PC-3 (cell line): ENCODE measurements at places on chromosomes 11 and 22.
A peak's percentile ranks its signal among the peaks of the same experiment; 100 is the strongest.

DNA sequence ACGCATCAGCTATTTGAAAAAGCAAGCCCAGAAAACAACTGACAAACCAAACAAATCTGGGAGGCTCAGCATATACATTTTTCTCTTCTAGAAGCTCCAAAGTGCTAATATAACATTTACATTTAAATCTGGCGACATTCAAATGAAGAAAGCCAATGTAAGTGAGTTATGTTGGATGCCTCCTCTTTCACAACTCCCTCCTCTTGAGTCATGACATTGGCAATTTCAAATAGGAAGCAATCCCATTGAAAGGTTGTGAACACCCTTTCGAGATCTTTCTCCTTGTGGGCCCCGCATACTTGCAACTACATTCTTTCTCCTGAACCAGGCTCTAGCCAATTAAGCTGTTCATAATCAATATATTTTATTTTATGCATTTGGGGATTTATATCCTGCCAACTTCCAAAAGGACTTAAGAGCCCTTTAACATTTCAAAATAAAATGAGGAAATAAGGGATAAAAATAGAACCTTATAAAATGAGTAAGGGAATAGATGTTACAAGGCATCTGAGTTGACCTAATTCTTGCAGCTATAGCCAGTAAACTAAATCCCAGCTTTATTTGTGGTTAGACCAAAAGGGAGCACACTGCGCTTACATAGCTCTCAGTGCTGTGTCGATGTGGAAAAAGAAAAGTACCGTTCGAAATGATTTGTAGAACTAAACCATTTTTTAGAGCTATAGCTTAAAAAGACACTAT is 129.5 kb upstream of the SESN3 start:
- no peak for DNase-seq

GRCh38 chr11:65672180-65672860 is 9.6 kb upstream of the RELA start:
- no peak for DNase-seq

- no peak for DNase-seq
Observed at GRCh38 chr11:134468796-134469195, 56.8 kb upstream of the B3GAT1 start.

GRCh38 chr22:20576445-20576816 is 69.0 kb downstream of the MED15 start:
- DNase-seq, result no peak

DNA sequence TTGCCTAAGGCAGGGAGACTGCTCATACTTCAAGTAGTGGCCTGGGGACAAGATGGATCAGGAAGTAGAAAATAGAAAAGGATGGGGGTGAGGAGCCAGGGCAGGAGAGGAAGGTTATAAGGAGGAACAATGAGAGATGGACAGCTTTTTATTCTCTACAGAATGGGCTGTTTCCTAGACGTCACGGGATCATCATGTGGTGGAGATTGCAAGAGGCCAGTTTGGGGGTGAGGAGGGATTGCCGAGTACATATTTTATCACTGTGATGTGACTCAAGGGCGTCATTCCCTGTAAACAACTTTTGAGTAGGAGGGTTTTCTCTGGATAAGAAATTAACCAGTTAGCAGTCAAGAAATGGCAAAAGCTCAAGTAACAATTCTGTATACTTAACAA is 406.3 kb downstream of the ETS1 start:
- DNase-seq, result no peak

DNA sequence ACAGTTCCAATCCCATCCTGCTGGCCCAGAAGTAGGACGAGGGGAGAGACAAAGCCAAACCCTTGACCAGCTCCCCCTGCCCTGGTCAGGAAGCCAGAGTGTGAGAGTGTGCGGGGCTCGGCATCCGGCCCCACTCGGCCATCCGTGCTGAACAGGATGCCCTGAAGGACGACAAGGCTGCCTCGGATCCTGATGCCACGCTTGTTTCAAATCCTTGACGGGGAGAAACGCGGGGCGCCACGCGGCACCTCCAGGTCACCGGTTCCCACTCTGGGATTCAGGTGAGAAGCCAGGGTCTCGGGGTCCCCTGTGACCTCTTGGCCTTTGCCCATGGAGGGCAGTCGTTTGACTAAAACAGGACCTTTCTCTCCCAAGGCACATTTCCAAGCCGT is 167.8 kb downstream of the BRD1 start:
- DNase-seq, result no peak

DNA sequence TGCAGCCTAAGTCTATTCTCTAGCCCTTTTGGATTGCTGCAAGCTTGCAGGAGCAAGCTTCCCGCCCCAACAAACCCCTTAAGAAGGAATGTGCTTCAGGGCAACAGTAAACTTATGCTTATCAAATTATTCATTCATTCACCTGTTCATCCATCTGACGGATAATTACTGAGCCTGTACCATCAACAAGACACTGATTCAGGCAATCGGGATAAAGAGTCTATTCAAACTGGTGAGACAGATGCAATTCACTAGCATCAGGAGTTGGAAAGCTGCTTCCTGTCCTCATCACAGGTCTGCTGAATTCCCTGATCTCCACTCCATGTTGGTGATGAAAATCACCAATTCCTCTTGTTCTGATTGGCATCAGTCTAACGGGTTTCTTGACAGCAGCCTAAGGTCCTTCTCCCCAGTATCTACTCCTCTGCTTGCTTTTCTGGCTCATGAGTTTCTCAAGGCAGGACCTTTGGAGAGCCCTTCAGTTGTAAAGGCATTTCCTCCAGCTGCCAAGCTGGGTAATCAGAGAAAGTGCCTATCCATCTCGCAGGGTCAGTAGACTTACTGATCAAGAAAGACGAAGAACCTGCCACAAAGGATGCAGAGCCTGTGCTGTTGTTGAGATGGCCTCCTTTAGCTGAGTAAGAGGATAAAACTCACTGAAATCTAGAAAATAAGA is 429.0 kb upstream of the SYN3 start:
- no peak for DNase-seq

DNA sequence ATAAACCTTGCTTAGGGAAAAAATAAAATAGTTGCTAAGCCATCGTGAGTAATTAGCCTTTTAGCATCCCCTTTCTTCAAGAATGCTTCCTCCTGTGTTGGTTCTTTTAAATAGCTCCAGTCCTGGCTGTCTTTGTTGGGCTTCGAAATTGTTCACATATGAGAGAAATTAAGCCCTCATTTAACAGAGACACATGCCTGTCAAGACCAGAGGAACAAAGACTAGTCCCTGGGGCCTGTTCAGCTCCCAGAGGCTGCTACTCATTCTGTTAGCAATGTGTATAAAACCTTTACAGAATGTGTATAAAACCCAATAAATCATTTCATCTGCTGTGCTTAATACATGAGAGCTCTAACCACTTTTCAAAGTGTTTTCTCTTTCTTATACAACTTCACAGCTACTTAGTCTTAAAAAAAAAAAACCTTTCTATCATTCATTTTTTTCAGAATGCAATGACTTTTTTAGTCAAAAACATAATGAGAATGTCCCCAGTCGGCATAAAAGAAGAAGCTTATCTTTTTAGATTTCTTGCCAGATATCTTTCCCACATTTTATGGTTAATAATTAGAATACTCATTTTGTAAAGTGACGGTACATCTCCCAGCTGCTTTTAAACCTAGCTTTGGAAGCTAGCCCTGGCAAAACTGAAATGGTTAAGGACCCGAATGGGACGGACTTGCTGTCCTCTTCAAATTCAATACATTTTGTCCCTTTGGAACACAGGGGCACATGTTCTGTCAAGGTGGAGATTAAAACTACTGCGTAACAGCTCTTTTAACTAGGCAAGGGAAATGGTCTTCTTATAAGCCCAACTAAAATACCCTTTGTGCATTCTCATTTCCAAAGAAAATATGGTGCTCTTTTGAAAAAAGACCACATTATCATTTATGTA is 186.1 kb downstream of the SOX6 start:
- no peak for DNase-seq

DNA sequence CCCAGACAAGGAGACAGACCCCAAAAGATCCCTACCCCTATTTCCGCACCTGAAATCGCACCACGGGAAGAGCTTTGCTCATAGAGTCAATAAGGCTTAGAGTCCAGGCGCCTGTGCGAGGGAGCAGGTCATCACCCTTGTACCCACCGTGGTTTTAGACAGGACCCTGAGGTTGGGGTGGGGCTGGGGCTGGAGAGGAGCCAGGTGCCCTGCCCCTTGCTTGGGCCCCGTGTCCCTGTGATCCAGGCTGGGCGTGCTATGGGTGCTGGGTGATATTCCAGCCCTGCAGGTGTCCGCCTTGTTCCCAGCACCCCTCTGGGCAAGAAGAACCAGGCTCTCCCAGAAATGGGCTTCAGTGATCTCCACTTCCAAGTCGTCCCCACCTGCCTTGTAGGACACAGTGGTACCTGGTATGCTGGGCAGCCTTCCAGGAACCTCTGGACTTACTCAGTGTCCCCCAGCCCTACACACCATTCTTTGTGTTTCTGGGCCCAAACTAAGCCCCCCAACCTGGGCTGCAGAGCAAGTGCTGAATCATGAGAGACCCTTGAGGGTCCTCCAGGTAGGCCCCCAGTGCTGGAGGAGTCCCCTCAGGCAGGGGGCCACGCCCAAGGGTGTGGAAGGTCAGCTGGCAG is 4.5 kb downstream of the CD81 start:
- DNase-seq, result no peak

DNA sequence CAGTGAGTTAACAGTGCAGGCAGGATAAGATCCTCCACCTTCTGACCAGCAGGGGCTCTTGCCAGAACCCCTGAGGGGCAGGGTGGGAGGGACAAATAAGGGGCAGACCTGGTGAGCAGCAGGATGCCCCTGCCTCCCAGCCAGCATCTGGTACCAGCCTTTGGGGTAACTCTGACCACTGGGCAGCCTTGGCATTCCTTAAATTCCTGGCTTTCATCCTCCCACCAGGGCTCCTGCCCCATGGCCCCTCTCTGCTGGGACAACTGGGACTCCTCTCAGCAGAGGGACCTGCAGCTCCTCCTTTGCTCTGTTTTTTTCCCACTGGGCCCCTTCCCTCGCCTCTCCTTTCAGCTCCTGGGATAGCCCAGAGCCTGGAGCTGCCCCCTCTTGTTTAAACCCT is 98.0 kb upstream of the CD82 start:
- DNase-seq, result no peak

- peak; percentile 6 for DNase-seq
Observed at GRCh38 chr22:36977401-36977861, 41.8 kb downstream of the TST start.

DNA sequence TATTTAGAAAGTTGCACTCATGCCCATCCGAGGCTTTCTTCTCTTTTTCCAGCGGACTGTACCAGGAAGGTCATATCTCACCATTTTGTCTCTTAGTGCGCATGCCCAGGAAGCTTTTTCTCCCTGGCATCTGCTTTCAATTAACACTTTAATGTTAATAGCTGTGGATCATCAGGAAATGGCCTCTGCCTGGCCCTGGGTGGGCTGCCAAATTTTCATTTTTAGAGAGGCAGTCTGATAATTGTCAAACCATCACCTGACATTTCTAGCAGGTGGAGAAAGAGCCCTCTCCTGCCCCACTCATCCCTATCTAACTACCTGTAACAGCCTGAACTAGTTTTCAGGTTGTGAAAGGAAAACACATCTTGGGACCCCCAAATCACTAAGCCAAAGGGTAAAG is 257.4 kb upstream of the LRRC4C start:
- DNase-seq, result no peak

- DNase-seq, result peak; percentile 23
Observed at GRCh38 chr11:111520560-111520959, 6.0 kb downstream of the HOATZ start.

- DNase-seq, result peak; percentile 29
Observed at GRCh38 chr11:13487661-13488030, 8.2 kb downstream of the PTH start.

DNA sequence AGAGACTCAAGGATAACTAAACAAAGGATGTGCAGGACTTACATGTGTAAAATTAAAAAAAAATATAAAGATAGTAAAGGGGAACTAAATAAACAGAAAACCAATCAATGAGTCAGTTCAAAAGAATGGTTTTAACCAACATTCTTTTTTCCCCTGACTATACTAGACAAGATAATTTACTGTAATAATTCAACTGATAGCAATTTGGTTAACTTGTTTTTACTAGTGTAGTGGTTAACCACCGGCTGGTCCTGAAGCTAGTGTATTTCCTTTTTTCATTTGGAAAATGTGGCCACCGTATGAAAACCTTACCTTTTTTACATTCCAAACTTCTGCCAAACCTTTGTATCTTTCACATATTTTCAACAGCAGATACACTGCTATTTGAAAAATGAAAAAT is 123.1 kb downstream of the ARHGAP42 start:
- DNase-seq, result peak; percentile 76

- DNase-seq, result no peak
Observed at GRCh38 chr11:27545946-27546345, 39.4 kb upstream of the LIN7C start.

DNA sequence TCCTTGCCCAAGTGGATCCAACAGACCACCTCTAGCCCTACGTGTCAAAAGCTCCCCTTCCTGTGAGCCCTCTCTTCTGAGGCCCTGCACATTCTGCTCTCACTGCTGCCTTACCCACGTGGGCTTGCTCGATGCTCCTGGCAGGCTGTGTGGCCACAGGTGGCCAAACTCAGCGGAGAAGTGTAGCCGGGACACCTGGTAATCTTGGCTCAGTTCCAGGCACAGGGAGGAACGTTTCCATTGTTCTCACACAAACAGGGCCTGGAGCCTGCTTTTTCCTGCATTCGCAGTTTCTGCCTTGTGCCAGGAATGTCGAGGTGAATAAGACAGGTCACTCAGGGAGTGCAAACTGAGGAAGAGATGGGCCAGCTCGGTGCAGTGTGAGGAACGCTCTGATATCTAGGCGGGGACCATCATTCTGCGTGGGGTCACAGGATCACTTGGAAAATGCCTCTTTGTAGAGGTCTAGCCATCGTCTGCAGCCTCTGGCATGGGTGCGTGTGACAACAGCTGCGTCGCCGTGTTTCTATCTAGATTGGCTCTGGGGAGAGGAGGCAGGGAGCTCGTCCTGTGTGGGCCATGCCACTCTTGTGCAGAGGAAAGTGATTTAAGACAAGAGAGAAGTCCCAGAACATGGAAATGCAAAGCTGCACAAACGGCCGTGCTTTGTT is 127.6 kb upstream of the PARVA start:
- no peak for DNase-seq

DNA sequence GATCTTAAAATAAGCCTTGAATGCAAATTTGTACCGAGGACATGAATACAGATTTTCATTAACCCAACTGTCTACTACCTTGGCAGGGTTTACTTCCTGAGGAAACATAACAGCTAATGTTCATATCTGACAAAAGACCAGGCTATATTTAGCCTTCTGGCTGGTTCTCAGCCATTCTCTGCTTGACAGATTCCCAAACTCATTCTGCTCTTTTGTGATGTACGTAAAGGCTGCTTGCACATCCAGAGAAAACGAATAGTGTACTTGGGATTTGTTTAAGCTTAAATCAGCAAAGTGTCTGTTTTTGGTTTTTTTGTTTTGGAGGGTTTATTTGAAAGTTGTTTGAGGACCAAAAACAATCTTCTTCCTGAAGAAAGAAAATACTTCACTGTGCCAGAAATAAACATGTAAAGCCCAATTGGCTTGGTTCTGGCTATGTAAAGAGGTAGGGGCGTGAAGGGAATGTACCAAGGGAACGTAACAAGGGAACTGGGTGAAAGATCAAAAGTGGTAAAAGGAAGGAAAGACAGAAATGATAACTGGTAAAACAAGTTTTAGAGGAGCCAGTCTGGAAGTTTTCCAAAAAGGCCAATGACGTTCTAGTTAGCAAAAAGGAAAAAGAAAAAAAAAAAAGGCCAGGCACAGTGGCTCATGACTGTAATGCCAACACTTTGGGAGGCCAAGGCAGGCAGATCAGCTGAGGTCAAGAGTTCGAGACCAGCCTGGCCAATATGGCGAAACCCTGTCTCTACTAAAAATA is 21.4 kb upstream of the CRTAM start:
- DNase-seq, result peak; percentile 98
